ENCODE measurements at places on chromosomes 1 and 21.

- no peak for DNase-seq
These were observed 545.6 kb downstream of the AJAP1 start for GRCh38 chr1:5200006-5200405.

GRCh38 chr1:77958391-77958790 is 20.5 kb downstream of the FUBP1 start:
- DNase-seq: no peak

- DNase-seq: no peak
These were observed 53.4 kb upstream of the C1orf185 start for GRCh38 chr1:51048670-51049069.

- no peak for DNase-seq
These were observed 14.8 kb downstream of the ADORA3 start for GRCh38 chr1:111488669-111489068.

DNA sequence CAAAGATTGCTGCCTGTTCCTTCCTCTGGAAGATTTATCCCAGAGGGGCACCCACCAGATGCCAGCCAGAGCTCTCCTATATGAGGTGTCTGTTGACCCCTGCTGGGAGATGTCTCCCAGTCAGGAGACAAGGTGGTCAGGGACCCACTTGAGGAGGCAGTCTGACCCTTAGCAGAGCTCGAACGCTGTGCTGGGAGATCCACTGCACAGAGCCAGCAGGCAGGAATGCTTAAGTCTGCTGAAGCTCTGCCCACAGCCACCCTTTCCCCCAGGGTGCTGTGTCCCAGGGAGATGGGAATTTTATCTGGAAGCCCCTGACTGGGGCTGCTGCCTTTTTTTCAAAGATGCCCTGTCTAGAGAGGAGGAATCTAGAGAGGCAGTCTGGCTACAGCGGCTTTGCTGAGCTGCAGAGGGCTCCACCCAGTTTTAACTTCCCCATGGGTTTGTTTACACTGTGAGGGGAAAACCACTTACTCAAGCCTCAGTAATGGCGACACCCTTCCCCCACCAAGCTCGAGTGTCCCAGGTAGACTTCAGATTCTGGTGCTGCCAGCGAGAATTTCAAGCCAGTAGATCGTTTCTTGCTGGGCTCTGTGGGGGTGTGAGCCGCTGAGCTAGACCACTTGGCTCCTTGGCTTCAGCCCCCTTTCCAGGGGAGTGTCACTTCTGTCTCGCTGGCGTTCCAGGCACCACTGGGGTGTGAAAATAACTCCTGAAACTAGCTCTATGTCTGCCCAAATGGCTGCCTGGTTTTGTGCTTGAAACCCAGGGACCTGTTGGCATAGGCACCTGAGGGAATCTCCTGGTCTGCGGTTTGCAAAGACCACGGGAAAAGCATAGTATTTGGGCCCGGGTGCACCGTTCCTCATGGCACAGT is 51.1 kb upstream of the PDC start:
- no peak for DNase-seq

DNA sequence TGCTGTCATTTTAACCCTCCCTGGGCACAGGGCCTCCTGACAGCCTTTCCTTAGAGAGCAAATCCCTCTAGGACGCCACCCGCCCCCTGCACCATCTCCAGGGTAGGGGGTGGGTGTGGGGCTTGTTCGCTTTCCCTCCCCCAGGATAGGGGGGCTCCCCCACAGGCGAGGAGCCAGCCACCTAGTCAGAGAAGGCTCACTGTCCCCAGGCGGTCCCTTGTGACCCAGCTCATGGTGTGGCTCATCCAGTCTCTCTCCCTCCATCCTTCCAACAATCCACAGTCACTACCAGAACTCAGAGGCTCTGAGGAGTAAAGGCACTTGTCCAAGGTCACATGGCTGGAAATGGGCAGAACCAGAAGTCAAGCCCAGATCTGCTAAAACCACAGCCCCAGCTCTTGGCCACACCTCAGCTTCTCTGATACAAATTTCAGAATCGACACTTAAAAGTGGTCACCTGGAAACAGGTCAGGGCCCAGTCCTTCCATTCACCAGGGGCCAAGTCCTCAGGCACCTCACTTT is 89.8 kb downstream of the MRPL37 start:
- DNase-seq: no peak

Measured in RPMI7951 (cell line).